ENCODE measurements at places on chromosomes 5 and 9.

GRCh38 chr9:129964901-129965734 is 77.9 kb downstream of the FNBP1 start:
- DNase-seq = no peak

- DNase-seq = no peak
Observed at GRCh38 chr9:101925498-101925897, 187.1 kb upstream of the GRIN3A start.

GRCh38 chr9:115196919-115197318 is 79.0 kb upstream of the TNC start:
- no peak for DNase-seq

- no peak for DNase-seq
Observed at GRCh38 chr9:19998823-19999455, 210.1 kb upstream of the SLC24A2 start.

- no peak for DNase-seq
Observed at GRCh38 chr9:108399851-108400250, 455.9 kb downstream of the ACTL7B start.

DNA sequence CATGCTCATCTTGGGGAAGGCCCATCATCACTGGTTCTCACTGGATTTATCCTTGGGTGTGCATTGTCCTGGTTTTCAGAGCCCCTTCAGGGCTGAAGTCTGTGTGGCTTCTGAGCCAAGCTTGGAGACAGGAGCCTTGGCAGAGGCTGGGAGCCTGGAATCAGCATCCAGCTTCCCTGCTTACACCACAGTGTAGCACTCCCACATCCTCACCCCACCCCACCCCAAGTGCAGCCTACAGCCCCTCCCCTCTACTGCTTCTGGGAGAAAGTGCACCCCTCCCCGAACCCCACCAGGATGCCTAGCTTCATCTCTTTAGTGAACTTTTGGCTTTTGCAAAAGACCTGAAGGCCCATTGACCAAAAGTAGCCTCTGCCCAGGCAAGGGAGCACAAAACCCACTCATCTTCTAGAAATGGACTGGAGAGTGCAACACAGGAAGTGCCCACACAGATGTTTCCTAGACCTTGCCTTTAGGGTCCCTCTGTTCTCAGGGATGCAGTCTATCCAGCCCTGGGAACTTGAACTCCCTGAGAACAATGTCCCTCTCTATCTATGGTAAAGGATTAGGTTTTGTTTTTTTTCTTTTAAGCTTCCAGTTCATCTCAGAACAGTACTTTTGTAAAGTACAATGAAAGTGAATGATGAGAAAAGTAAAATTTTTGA is 189.7 kb downstream of the PALM2AKAP2 start:
- DNase-seq = no peak

GRCh38 chr5:53827211-53827651 is 266.8 kb downstream of the NDUFS4 start:
- no peak for DNase-seq

GRCh38 chr5:112372543-112372942 is 46.5 kb downstream of the EPB41L4A start:
- no peak for DNase-seq

GRCh38 chr9:104304925-104305324 is 199.1 kb upstream of the OR13F1 start:
- DNase-seq = no peak

DNA sequence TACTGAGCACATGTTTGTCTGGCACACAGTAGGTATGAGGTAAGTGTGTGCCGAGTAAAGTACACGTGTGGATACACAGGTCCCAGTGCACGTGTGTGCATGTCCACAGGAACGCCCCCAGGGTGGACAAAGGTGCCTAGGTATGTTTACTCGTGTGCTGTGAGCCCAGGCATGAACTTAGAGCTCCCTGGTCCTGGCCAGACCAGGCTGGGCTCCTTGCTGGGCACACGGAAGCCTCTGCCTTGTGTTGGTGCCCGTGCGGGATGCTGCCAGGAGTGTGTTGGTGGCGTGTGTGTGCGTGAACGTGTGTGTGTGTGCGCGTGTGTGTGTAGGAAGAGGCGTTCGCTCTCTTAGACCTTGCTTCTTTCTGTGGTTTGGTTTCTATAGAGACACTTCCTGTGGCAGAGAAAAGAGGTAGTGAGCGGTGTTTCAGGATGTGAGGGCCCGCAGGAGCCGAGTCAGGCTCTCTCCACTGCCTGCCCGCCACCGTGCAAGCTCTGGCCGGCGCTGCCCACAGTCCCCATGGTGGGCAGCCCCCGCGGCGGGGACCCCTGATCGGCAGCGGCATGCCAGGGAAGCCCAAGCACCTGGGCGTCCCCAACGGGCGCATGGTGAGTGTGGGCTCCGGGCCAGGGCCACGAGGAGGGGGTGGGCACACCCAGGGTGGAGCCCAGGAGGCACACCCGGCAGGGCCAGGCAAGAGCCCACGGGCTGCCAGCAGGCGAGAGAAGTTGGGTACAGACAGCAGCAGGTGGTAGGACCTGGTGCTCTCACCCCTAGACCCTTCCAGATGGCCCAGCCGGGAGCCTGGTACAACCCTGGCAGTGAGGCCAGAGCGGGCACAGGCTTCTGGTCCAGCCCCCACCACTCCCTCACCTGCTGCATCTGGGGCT is at the start of gene RGS14:
RGS14 (plus strand) TSS at position 466 of the 893 bp plus-strand sequence; CDS start at position 567, 101 bp downstream.
- DNase-seq = peak; percentile 29

GRCh38 chr5:36881304-36881703 is 4.7 kb downstream of the NIPBL start:
- no peak for DNase-seq

DNA sequence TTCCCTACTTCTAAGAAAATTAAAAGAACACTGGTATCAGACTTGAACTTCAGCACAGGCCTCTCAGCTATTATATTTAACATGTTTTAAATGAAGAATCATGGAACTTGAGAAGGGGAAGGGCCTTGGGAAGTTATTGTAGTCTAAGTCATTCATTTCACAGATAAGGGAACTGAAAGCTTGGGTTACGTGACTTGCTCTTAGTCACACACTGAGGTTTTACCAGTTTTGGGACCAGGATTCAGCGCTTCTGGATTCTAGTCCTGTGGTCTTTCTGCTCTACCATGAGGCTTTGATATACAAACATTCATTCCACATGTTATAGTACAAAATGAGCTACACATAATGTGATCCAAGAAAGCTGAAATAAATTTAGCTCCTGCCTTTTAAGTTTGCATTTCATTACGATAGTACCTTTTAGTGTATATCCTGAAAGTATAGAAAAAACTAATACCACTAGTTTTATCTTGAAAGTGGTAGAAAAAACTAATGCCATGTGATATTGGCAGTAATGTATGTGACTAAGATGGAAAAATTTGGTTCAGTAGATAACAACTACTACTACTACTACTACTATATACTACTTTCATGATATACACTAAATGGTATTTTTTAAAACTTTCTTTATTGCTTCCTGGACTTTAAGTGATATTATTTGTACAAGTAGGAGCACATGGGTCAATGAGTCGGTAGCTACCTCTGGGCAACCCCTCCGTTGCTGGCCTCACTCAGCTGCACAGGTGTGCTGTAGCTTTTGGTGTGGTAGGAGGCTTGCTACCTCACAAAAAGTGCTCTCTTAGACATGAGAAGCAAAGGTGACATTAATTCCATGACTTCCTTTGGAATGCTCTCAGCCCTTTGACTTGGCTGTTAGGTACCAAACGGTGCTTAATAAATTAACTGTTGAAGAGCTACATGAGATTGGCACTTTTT is 40.7 kb downstream of the F2RL2 start:
- DNase-seq = no peak

- no peak for DNase-seq
Observed at GRCh38 chr5:143014017-143014651, 244.0 kb downstream of the ARHGAP26 start.

- no peak for DNase-seq
Observed at GRCh38 chr5:10140195-10140973, 109.3 kb downstream of the ATPSCKMT start.

- DNase-seq = no peak
Observed at GRCh38 chr9:2164268-2164667, 149.1 kb downstream of the SMARCA2 start.

DNA sequence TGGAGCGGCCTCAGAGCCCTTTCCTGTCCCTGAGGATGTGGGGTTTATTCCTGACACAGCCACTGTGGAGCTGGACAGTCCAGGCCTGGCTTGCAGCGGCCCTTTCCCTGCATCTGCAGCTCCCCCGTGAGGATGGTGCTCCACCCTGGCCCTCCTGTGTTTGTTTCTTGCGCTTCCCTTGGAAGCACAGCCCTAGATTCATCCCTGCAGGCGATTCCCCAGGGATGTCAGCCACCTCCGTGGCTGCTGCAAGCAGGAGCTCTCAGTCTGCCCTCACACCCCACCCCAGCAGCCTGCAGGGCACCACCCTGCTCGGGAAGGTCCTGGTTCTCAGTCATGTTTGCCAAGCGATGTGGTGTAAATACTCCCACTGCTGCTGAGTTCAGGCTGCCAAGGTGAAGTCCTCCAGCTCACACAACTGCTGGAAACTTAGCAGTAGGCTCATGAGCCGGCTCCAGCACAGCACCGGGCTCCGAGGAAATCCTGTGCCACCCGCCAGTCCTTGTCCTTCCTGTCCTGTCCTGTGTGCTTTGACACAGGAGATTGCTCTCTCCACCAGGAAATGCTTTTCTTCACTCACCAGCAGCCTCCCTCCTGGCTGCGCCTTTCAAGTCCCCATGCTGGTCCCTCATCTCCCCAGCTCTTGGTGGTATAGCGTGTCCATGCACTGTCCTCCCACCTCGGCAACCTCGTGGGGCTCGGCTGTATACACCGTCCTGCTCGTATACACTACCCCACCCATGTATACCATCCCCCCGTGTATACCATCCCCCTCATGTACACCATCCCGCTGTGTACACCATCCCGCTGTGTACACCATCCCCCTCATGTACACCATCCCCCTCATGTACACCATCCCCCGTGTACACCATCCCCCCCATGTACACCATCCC is 16.2 kb downstream of the ROPN1L start:
- no peak for DNase-seq

DNA sequence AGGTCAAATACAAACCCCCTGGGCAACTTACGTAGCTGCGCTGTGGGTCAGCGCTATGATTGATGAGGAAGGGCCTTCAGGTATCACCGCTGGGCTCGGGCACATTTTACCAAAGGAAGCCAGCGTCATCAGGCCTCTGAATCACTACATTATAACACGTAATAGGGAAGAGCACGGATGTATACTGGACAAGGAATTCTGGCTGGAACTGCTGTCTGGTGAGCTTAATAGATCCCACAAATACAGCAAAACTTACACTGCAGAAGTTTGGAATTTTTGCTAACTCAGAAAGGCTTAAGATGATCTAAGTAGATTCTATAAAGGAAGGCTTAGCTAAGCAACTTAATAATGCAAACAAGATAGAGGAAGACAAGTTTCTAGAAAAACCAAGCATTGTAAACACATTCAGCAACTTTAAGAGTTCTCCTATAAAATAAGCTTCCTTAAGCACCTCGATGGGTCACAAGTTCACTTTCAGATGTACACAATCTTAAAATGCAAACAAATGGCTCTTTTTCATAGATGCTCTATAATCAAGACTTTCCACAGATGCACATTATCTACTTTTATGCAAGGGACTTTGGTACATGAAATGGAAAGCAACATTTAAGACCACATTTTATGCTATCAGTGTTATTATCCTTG is 360.1 kb upstream of the PANK3 start:
- no peak for DNase-seq

- peak; percentile 37 for DNase-seq
Observed at GRCh38 chr5:124741711-124742496, 4.5 kb downstream of the ZNF608 start.

DNA sequence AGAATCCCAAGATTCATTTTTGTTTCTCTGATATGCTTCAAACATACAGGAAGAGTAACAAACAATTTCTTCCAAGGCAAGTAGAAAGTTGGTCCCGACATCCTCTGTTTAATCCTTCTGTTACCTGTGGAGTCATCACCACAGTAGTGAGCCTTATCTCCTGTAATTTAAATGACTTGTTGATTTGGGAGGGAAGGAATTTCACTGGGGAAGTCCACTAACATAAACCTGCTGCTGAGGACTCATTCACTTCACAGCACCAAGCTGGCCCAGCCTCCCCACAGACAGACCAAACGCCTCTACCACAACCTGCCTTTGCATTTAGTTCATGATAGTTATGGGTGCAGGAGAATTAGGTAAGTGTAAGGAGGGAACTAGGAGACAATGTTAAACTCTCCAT is 63.2 kb downstream of the PRKACG start:
- no peak for DNase-seq

- DNase-seq = no peak
Observed at GRCh38 chr5:131622633-131623032, 12.4 kb downstream of the RAPGEF6 start.

- no peak for DNase-seq
Observed at GRCh38 chr5:36360307-36360706, 58.6 kb upstream of the RANBP3L start.
